ENCODE measurements at places on chromosomes 2 and 18.

DNA sequence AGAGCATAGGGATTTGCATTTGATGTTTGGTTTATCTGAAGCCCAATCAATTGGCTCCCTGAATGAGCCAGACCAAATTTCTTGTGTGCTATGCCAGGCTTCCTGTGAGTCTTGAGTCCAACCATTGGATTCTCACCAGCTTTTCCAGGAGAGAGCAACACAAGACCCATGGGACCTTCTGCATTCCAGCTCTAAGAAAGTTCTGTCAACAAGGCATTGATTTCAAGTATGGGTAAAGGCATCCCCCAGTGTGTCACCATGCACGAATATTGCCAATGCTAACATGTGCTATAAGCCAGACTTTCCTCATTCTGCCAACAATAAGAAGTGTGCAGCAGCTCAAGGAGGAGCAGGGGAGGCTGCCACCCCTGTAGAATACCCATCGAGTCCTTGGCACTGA lies 266.6 kb downstream of the ETAA1 start:
- DNase-seq: no peak

DNA sequence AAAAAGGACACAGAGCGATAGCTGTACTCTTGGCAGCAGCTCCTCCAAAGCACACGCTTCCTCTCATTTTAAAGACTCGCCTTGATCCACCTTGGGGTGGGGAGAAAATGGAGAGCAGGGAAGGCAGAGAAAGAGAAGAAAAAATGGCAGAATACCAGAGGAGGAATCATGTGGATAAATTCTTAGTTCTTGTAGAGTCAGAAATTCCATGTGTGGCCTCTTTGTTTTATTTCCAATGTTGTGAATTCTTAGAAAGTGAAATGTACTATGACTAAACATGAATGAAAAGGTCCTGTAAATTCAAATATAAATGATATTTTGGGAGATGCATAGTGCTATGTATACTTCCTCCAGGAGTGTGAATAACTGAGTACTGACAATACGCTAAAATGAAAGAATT lies 89.7 kb upstream of the SESTD1 start:
- DNase-seq: no peak

DNA sequence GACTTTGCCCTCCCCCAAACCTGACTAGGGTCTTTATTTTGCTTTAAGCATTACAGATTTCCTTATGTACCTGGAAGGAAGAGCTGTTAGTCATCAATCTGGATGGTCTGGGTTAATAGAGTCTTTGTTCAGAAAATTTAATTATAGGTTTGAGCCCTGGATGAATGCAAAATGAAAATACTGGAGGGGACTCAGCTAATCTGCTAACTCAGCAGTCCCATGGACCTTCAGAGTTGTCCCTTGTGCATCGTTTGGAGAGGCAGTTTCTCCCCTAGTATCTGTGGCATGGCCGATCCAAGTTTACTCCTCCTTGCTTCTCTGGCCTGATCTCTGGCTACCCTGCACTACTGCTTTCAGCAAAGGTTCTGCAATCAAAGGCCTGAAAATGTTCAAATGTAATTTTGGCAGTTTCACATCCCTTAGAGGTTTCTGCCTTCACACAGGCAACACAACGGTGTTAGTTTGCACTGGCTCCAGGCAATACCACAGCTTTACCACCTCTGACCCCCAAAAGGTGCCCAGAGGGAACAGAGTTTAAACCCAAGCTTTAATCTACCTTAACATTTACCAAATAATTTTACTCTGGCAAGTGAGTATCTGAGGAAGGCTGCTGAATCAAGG lies 134.3 kb downstream of the THADA start:
- no peak for DNase-seq

DNA sequence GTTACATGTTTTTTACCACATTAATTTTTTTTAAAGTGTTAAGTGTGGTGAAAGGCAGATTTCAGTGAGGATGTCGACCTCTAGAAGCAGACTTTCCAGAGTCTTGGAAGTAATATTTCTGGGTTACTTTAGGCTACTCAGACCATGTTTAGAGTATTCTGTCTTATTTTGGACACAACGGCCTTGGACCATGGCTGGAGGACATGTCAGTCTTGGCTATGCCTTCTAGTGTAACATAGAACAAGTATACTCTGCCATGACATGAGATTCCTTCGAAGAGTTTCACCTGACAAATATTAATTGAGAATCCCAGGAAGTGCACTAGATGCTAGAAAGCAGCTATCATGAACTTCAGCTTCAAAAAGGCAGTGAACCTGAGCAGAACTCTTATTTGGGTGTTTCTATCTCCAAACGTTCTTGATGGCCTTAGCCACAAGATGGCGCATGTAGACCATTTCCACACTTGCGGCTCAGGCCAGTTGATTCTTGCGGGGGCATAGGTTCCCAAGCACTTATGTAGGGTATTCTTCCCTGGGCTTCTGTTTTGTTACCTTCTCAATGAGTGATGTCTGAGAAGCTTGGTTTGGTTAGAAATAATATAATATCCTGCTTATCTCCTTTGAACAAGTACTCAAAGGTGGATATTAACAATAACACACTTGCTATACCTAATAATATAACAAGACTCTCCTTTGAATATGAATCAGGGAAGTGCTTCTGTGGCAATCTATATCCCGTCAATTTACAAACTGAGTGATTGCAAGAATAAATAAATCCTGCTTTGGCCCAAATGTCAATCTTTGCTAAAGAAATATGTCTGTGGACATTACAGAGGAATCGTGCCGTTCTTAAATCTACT lies 62.0 kb downstream of the CACNB4 start:
- DNase-seq: peak; percentile 84

GRCh38 chr2:101023327-101024107 lies 21.4 kb downstream of the RPL31 start:
- no peak for DNase-seq

DNA sequence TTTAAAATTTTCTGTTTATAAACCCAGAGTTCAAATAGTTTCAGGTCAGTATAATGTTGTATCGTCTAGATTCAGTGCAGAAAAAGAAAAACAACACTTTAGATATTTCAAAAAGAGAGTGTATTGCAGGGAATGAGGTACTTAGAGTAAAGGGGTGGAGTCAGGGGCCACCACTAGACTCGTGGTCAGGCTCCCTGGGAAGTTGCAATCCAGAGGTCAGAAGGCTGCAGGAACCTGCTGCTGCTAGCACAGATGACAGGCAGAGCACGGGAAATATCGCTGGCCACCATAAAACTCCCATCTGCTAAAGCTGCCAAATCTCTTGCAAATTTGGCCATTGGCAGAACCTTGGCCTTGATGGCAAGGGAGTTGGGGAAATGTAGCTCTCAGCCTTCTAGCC lies 64.6 kb downstream of the THNSL2 start:
- no peak for DNase-seq

DNA sequence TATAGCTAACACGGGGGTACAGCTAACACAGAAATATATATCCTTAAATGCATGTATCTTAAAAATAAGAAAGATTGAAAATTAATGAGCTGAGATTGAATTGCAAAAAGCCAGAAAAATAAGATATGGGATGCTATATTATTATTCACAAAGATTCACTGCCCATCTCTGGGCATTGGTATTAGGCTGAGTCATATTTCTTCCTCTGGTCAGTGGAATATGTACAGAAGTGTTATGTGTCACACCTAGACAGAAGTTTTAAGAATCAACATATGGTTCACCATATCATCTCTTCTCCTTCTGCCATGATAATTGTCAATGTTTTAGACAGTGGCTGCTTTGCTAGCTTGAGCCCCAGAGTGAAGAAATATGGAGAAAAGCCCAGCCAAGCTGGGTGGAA lies 14.0 kb upstream of the MCFD2 start:
- DNase-seq: no peak

DNA sequence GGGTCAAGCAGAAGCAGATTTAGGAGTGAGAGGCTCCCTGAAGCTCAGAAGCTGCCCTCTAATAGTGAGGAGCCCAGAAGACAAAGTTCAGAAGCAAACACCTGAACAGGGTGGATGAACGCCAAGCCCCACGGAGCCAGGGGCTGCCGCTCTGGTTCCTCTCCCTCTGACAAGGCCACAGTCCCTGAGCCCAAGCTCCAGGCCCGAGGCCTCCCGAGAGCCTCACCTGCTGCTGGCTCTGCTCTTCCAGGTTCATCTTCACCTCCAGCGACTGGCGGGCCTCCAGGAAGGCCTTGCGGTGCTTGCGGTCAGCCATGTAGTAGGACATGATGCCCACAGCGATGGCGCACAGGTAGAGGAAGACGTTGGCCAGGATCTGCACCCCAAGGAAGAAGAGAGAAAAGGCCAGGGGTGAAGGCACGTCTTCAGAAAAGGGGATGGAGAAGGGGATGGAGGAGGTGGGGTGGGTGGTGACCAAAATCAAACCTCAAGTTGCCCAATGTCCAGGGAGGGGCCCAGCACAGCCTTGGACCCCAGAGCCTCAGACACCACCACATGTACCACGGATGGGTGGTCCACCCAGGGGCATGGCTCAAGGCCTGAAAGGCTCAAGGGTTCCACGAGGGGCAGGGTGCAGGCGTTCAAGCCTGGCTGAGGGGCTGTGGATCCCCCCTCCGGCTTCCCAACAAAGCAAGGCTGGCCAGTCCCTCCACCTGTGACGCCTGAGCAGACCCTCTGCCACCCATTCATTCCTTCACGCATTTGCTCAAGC lies 47.5 kb downstream of the ADCY3 start:
- no peak for DNase-seq

GRCh38 chr2:25201265-25201664 lies 32.9 kb upstream of the POMC start:
- DNase-seq: no peak

DNA sequence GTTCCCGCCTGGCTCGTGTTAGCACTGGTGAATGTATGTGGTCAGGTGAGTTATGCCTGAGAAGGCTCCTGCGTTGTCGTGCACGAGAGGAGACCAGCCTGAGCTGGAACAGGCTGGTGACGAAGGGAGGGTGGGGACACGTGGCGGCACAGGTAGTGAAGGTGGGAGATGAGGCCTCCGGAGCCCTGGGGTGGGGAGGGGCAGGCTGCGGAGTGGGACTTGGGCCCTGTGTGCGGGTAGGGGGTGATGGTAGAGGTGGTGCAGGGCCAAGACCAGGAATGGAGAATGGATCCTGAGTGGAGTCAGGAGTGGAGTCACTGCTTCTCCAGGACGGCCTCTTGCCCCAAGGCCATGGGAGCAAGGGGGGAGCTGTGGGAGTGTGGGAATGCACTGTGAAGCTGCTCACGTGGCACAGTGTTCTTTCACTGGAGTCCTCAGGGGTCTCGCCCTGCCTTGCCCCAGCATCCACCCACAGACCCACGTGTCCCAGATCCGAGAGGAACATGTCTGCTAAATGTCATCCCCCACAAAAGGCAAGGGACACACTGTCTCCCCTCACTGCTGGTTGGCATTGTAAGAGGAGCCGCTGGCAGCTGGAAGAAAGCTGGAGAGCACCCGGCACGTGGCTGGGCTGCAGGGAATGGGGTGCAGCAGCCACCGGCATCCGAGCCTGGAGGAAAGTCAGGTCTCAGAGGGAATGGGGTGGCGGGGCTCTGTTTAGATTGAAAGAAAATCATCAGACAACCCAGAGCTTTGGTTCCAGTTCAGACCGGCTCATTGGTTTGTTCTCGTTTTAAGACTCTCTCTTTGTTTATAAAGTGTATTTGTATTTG lies 63.7 kb downstream of the CYP26B1 start:
- DNase-seq: no peak

DNA sequence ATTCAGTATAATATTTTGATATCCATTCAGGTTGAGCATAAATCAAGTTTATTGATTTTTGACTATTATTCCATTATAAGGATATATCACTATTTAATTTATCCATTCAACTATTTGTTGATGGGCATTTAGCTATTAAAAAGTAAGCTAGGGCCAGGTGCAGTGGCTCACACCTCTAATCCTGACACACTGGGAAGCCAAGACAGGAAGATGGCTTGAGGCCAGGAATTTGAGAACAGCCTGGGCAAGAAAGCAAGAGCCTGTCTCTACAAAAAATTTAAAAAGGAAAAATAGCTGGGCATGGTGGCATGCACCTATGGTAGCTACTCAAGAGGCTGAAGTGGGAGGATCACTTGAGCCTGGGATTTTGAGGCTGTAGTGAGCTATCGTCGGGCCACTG lies 183.5 kb downstream of the HNMT start:
- DNase-seq: peak; percentile 54

- DNase-seq: no peak
Observed at GRCh38 chr2:148796735-148797512, 78.1 kb upstream of the KIF5C start.

Measured in cardiac fibroblast (primary cell).